ENCODE measurements at places on chromosomes 3 and 15.

GRCh38 chr3:141686466-141687291 lies 51.4 kb upstream of the RNF7 start:
- no peak for DNase-seq

GRCh38 chr3:50450209-50450921 lies 53.1 kb downstream of the CACNA2D2 start:
- DNase-seq: peak; percentile 45

DNA sequence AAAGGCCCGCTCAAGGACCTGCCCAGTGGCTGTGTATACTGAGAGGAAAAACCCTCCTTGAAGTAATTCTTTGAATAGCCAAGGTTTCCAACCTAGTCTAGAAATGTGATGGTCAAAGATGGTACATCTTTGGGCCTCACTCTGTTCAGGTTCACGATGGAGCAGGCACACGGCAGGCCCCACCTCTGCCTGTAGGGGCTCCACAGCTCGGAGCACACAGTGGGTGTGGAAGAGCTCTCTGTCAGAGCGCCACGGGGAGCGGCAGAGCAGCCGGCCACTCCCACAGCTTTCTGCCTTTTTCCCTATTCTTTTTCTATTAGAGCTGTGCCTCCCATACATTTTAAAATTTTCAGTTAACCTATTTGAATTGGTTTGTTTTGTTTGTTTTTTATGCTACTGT lies 89.5 kb downstream of the CTNNB1 start:
- no peak for DNase-seq

- DNase-seq: no peak
These were observed 376.8 kb downstream of the EDEM1 start for GRCh38 chr3:5564278-5564666.

All from stimulated activated CD8-positive, alpha-beta memory T cell treated with anti-CD3 and anti-CD28 coated beads, Interleukin-4, amount 100 ng/mL, for 4 hours (primary cell).